ENCODE measurements at places on chromosomes 16 and 17.

DNA sequence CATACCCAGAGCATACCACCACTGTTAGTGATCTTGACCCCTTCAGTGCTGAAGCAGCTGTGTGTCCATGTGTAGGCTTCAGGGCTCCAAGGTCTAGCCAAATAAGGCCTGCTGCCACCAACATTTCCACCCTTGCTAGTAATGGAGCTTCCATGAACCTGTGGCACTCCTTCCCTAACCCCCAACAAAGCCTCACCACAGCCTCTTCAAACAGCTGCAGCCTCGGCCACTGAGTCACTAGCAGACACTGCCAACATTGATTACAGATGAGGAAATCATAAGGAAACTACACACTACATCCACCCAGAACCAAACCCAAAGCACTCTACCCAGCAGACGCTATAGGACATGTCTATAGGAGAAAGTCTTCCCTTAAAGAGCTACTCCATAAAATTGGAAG is 610.7 kb downstream of the KCNJ2 start:
- DNase-seq: no peak

DNA sequence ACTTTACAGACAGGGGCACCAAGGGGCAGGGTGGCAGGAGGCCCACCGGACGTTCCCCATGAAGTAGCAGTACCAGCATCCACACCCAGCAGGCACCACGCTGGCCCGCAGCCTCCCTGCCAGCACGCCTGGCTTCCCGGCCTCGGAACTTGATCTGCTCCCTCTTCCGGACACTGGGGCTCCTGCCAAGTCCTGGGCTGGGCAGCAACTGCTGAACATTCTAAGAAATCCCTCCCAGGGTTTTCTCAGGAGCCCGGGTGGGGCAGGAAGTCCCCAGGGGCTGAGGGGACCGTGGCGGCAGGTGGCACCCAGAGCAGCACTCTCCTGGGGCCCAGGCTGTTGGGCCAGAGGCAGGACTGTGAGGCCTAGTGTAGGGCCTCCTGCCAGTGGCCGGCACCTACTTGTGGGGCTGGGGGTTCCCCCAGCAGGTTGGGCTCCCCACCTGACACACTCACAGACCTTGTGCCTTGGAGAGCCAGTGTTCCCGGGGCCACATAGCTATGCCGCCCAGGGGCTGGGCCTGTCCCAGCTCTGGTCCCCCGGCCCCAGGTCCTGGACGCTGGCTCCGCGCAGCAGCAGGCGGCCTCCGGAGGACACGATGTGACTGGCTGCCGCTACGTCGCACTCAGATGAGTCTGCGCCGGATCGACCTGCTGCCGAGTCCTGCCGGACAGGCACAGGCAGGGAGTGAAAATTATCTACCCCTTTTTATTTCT is 86.2 kb upstream of the CBX4 start:
- DNase-seq: no peak

- DNase-seq: no peak
Measured at GRCh38 chr16:73945631-73946030, 351.0 kb upstream of the PSMD7 start.

- DNase-seq: no peak
Measured at GRCh38 chr16:5560084-5560483, 462.5 kb upstream of the EEF2KMT start.

- no peak for DNase-seq
Measured at GRCh38 chr17:29433541-29433940, 43.4 kb downstream of the TAOK1 start.

GRCh38 chr16:29809850-29810698 is 1.9 kb upstream of the PRRT2 start:
- DNase-seq: no peak

DNA sequence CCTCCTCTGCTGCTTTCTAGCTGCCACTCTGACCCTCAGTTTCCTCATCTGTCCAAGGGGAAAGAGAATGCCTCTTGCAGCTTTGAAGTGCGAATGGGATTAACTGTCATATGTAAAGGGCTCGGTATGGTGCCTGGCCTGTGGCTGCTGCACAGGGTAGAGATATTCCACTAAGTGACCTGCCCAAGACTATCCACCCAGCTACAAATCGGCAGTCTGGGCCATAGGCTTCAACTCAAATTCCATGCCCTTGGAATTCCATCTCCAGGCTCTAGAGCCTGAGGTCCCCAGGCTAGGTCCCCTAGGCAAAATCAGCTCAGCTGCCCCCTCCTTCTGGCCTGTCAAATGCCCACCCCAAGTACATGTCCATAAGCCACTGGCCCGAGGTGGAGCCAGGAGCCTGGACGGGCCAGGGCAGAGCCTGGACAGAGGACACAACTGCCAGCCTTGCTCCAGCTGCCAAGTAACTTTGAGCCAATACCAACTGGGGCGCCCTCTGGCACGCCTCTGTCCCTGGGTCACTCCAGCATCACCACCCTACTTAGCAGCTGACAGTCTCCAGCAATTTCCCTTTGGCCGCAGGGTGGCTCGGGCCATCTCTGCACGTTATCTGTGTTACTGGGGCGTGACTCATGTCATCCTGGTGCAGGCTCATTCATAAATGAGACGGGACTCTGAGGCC is 57.2 kb downstream of the SDK2 start:
- DNase-seq: no peak

GRCh38 chr16:52068447-52069074 is 478.4 kb downstream of the TOX3 start:
- no peak for DNase-seq

DNA sequence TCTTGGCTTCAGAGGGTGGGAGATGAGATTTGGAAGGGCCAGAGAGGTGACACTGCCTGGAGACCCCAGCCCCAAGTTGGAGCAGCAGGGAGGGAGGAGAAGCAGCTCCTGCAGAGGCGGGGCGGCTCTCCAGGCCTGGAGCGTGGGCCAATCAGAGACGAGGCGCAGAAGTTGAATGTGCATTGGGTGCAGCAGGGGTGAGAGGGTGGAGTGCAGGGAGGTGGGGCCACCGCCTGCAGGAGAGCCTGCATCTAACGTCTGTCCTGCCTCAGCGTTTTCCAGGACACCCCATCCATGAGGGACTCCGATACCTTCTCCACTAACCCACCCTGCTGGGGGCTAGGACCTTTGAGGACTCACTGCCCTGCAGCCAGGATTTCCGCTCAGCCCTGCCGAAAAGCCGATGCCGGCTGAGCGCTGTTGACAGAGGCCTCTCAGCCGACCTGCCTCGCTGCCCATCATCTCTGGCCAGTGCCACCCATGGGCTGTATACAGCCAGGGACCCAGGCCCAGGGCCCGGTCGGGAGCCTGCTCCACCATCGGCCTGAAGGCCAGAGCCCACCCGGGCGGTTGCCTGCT is 146.2 kb downstream of the ENGASE start:
- no peak for DNase-seq

DNA sequence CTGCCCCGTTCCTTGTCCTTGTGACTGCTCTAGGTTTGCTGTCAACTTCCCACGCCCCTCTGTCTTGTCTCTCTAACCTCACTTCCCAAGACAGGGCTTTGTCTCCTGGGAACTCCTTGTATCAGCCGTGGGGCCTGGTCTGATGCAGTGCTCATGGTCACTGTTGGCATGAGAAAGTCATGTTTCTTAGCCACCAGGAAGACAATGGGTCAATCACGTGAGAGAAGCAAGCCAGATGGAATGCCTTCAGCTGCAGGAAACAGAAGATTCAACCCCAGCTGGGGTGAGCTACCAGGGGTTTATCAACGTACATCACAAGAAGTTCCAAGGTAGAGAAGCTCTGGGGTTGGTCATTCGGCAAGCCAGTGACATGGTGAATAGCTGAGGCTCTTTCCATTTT is 116.6 kb downstream of the IRF8 start:
- DNase-seq: no peak
